ENCODE measurements at places on chromosomes 1 and 21.

DNA sequence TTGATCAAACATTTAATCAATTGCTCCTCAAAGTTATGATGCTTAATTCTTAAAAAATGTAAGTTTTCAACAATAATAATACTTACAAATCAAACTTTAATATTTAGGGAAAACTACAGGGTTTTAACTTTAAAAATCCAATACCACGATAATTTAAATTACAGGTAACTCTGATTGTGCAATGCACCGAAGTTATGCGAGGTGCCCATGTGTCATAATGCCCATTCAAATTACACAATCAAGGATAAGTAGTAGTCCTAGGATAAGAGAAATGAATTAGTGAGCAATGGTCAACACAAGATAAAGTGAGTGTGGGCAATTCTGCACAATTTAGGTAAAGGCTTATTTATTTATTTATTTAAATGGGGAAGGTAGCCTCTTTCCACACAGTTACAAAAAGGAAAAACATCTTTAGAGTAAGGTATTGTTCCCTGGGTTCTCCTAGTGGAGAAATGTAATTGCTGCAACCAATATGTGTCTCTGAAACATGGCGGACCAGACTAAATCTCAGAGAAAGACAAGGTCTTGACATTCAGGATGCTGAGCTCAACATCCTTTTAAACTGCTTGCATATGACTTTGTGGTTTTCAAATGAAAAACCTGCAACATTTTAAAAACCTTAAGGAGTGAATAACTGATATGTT is 164.2 kb downstream of the TTLL7 start:
- no peak for DNase-seq

DNA sequence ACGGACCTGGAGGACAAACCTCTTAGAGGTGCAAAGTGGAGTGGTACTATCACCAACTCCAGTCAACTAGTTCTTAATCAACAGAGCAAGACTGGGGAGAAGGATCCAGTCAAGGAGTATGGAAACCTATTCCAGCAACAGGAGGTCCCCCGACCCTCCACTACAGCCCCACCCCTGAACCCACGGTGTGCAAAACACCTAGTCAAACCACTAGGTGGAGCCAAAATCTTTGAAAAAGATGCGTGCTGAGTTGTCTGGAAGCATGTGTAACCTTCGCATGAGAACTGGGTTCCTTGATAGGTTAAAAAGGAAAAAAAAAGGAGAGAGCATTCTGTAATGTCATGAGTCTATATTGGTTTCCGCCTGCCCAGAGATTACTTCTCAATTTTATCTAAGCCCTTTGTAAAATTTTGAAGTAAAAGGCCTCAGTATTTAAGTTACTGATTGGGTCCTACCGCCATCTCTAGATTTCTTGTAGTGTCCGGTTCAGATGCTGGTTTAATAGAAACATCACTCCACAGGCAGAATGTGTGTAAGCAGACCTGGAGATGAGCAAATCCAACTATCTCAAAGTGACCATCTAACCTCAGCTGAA is 81.9 kb upstream of the HAO2 start:
- DNase-seq = peak; percentile 32

GRCh38 chr1:187456446-187456845 is 627.7 kb downstream of the PLA2G4A start:
- DNase-seq = no peak

DNA sequence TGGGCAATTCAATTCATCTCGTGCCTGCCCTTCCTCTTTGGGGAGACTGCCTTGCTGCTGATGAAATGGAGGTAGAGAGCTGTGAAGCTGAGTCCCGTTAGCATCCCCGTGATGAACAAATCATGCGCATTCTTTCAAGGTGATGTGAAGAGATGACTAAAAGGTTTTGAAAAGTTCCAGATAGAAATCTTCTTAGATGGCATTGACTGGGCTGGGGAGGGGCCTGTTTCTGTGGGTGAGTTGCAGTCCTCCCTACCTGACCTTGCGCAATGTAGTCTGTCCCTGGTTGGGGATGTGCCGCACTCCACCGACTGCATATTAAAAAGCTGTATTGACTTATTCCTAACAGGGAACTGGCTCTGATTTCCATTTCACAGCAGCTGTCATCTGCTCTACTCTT is 49.6 kb downstream of the ST6GALNAC3 start:
- DNase-seq = no peak

- DNase-seq = no peak
These were observed 23.4 kb downstream of the COA7 start for GRCh38 chr1:52674497-52675384.

DNA sequence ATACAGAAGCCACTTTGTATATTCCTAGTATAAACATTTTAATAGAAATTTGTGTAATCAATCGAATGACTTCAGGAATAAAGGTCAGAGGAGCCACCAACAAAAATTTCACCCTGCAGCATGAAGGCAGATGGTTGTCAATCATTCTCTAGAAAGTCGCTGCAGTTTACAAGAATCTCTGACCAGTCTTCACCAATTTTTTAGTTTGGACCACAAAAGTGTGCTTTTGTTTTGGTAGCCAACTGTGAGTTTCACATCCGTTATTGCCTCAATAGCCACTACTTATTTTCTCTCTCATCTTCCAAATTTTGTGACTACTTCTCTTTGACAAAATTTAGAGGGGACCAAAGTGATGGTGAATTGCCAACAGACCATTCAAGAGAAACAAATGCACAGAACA is 1155.6 kb downstream of the AMY1C start:
- no peak for DNase-seq

DNA sequence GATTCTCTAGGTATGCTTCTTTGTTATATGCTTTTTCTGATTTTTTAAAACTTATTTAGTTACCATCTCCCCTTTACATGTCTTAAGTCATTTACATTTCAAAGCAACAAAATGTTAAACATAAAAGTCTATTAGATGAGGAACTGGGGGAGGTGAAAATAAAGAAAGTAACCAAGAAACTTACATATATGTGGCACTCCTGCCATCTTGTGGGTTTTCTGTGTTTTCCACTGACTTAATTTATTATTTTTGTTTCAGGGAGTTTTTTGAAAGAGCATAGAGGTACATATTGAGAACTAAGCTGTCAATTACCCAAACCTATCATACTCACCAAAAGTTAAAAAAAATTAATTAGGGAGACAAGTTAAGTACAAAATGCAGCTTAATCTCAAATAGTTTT is 1531.1 kb downstream of the MRPL39 start:
- no peak for DNase-seq

- peak; percentile 48 for DNase-seq
These were observed 23.3 kb downstream of the RBM11 start for GRCh38 chr21:14239281-14239680.

- DNase-seq = no peak
These were observed 27.0 kb downstream of the SLAMF1 start for GRCh38 chr1:160619742-160620277.

GRCh38 chr1:183804916-183805841 is at the start of gene RGL1:
TSS of gene RGL1 (plus strand) at chr1:183805120. CDS start at chr1:183805298, 178 bp downstream.
- DNase-seq = peak; percentile 85

DNA sequence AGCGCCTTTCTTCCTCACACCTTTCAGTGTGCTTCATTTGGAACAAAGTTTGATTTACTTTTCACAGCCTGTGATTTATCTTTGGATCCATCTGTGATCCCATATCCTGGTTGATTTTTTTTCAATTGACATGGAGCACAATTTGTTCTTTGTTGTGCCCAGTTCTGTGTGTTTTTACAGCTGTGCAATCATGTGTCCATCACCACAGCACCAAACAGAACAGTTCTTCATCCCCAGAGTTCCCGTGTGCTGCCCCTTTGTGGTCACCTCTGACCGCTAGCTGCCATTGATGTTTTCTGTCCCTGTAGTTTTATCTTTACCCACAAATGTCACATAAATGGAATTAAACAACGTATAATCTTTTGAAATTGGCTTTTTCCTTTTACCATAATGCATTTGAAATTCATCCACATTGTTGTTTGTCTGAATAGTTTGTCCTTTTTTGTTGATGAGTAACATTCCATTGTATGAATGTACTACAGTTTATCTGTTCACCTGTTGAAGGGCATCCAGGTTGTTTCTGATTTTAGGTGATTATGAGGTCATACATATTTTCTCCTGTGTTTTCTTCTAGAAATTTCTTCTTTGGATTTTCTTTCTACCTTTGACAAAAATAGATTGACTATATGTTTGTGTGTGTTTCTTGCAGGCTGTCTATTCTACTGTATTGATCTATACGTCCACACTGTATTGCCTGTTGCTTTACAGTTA is 17.4 kb downstream of the MIGA1 start:
- DNase-seq = no peak

- DNase-seq = peak; percentile 12
These were observed 2.4 kb downstream of the PARP1 start for GRCh38 chr1:226405411-226405988.

- peak; percentile 52 for DNase-seq
These were observed 1.9 kb downstream of the BTF3L4 start for GRCh38 chr1:52057876-52058415.

DNA sequence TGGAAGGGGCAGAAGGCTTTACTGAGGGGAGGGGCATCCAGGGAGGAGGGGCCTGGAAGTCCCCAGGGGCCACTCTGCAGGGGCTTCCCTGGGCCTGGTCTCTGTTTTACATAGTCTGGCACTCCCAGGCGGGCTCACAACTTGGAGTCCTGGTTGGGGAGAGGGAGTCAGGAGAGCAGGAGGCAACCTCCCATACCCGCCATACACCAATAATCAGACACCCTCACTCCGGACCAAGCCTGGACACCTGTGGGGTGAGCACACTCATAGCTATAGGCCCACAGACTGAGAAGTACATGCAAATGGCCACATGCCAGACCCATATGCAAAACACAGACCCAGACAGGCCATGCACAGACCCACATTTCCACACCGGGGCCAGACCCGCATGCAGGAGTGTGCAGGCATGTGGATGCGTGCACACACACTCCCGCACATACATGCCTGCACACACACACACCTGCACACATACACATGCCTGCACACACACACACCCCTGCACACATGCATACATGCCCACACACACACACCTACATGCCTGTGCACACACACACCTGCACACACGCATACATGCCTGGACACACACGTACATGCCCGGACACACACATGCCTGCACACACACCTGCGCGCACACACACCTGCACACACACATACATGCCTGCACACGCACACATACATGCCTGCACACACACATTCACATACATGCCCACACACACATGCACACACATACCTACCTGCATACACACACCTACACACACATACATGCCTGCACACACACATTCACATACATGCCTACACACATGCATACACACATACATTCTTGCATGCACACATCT is 89.5 kb upstream of the RUNX3 start:
- DNase-seq = no peak

DNA sequence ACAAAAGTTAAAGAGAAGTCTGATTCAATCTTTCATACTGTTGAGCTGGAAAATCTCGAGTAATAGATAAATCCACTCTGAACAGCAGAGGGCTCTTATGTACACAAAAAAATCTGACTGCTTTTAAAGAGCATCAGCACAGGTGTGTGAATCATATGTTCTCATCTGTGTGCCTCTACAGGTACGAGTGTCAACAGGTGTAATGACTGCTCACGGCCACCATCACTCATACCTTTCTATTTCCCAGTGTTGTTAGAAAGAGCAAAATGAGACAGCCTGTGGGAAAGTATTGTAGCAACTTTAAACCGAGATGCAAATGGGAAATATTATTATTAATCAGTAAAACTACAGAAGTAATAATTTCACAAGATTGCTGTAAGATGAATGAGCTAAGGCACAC is 49.0 kb upstream of the SCAF4 start:
- DNase-seq = no peak

DNA sequence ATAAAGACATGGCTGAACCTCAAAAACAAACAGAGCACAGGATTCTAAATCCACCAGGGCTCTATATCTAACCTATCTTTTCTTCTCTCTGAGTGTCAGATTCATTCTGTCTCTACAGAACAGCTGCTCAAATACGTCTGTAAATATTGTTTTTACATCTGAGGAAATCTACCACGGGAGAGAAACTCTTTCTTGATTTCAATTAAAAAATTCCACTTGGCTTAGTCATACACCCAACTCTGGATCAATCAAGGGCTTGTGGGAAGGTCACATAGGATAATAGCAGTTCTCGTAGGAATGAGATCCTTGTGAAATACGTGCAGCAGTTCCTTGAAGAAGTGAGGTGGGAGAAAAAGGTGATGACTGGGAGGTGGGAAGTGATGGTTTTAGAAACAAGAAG is 1355.7 kb upstream of the ADGRL2 start:
- no peak for DNase-seq

DNA sequence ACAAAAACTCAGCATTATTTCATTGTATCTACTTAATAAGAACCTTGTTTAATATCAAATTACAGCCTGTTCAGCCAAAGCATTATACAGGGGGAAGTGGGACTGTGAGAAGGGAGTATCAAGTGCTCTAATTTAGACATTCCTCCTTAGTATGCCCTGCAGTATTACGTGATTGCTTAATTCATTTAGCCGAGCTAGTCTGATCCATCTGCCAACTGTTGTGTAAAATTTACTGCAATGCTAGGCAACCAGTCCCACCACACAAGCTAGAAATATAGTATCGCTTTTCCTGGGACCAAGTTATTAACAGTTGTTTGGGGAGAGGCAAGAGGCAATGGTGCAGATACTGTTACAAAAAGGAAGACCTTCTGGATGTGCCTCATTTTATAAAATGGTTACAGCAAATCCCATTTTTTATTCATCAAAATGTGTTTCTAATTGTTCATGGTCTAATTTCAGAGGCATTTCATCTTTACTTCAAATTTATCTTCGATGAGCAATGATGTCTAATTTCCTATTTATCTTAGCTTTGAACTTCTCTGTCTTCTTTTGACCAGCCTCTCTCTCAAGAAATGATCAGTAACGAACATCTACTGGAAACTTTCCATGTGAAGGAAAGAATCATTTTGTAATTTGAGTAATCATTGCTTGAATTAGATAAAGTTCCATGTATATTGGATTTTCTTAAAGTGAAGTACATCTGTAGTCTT is 283.3 kb downstream of the DUSP10 start:
- DNase-seq = no peak

DNA sequence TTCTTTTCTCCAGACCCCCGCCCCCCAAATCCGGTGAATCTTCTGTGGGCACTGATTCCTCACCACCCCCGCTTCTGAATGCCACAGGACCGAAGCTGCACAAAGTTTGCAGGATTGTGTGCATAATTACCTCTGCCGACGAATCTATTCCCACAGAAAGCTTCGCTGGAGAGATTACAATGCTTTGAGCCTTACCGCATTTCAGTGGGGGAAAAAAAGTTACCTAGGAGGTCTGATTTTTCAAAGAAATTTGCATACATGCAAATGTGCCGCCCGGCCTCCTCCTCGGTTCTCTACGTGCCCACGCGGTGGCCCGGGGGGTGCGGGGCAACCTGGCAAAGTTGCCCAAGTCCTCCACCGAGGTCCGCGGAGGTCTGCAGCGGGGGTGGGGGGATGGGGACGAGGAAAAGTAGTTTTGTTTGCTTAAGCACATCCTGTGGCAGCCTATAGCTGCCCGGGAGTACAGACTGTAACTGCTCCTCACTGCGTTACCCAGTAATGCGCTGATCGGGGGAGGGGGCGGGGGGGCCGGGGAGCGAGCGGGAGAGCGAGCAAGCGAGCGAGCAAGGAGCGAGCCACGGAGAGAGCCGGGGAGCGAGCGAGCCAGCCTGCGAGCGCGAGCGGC is 563 bp upstream of the NFIA start:
- DNase-seq = peak; percentile 28

GRCh38 chr1:198607714-198608113 is 31.1 kb upstream of the PTPRC start:
- no peak for DNase-seq

GRCh38 chr1:1573843-1574720 is 581 bp downstream of the SSU72 start:
- DNase-seq = peak; percentile 94

Data from suppressor macrophage treated with lipopolysaccharide for 1 hour (primary cell).